ENCODE measurements at places on chromosomes 6 and 20.

- no peak for DNase-seq
Observed at GRCh38 chr6:149229096-149229495, 88.4 kb upstream of the TAB2 start.

GRCh38 chr6:70838907-70839285, 118.0 kb downstream of the B3GAT2 start:
- no peak for DNase-seq

DNA sequence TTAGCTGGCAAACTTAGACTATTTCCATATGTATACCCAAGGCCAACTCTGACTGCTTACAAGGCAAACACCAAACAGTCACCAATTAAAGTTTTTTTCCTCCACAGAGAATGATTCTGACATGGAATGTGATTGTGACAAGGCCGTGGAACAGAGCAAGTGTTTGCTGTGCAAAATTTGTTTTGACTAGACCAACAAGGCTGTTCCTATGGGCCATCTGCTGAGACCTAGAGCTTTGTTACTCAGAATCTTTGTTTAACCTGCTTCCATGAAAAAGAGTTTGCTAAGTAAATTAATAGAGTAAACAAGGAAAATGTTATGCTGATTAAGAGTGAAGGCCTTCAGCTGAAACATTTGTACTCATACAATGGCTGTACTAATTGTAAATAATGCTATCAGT, 51.6 kb upstream of the IMPG1 start:
- no peak for DNase-seq

DNA sequence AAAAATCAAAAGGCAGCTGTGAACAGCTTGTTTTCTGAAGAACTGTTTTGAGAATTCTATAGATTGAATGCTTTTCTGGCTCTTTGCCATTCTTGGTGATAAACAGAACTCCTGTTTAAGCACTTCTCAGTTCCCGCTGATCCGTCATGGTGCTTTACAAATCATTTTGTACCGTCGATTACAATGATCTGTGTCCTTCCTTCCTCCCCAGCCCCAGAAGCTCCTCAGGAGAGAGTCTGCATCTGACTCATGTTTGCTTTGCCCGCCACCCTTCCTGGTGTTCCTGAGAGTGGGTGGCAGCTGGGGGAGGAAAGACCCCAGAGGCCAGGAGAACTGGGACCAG, 538.6 kb upstream of the MARCKS start:
- no peak for DNase-seq

DNA sequence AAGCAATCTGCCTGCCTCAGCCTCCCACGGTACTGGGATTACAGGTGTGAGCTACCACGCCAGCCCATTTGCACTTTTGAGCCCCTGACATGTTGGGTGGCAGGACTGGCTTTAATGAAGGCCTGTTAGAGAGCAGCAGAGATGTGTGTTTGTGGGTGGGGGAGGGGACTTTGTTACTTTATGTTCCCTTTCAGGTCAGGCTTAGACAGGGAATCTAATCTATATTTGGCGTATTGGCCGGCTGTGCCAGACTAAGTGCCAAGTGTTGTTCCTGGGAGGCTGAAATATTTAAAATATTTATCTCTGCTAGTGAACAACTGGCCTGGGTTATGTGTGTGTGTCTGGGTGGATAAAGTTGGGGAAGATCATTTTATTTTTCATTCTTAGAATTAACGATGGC, 6.1 kb downstream of the GMPR start:
- no peak for DNase-seq

- DNase-seq, result no peak
Observed at GRCh38 chr6:111441678-111442243, 41.3 kb downstream of the REV3L start.

DNA sequence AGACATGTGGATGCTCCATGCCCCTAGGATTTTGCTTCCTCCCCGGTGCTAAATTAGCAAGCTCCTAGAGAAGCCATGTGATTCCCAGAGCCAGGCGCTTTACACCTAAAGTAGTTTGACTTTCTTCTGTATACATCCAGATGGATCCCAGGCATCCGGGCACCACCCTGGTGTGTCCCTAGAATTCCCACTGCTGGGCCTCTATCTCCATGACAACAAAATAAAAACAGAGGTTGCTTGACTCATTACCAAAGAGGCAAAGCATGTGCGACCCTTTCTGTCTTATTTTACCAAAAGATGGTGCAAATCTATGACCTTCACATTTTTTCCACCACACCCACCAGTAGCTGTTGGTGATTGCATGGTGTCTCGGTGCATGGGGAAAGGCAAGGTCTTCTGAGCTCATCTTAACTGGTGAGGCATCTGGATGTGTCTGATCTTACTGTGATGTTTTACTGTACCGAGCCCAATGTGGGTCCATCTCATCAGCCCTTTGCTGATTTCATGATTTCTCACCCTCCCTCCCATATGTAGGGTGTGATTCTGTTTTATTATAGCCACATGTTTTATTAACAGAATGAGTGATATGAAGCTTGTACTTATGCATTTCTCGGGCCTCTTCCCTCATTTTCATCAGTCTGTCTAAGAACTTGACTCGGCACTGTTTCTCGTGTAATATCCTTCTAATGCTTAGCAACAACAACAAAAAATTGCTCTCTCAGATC, 27.4 kb upstream of the VAPB start:
- DNase-seq, result no peak

DNA sequence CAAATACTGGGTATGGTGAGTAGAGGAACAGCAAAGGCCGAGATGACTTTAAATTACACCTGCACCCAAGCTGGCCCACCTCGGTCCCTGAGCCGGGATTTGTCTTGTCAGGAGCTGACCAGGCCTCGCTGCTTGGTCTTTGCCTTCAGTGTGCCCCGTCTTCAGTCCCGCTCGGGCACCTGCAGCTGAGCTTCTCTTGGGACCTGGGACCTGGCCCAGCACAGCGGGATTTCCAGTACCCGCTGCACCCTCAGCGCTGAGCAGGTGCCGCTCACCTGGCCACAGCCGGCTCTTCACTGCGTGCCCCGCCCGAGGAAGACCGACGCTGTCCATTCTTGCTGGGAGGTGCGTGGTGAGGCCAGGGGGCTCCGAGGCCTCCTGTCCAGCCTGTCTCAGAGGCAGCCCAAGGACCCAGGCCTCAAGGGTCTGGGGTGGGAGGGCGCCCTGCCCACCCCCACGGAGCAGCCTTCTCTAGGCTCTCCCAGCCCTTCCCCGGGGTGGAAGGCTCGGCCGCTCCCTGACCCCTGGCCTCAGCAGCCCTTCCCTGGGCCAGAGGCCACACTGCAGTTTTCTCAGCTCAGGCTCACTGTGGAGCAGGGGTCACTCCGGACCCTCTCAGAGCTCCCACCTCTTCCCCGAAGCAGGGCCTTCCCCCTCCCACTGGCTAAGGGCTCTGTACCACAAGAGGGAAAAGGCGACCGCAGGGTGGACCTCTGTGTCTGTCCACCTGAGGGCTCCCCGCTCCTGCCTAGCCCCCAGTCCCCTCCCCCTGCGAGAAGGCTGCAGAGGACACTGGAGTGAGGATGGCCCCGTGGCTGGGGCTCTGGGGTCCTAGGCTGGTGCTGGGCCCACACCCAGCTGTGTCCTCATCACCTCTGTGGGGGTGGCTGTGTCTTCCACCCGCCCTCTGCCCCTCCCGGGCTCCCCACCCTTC, 119.3 kb downstream of the RNASET2 start:
- no peak for DNase-seq

DNA sequence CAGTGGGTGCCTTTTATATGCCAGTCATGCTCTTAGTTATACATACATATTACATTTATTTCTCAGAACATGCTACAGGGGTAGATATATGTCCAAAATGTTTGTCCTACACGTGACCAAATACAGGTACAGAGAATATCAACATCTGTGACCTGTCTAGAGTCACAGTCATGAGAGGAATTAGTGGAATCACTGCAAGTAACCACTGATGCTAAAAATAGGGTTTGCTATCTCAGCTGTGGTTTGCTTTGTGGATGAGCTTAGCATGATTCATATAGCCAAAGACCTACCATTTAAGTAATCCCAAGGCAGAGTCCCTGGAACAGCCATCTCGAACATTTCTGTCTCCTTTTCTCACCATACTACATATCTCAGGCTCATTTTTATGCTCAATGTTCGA, 32.3 kb downstream of the GSTA3 start:
- no peak for DNase-seq

GRCh38 chr20:39775110-39775509, 813.0 kb downstream of the DHX35 start:
- peak; percentile 83 for DNase-seq

GRCh38 chr6:118586746-118587485, 38.8 kb downstream of the PLN start:
- no peak for DNase-seq

GRCh38 chr6:169907419-169908115, 156.1 kb downstream of the ERMARD start:
- no peak for DNase-seq

DNA sequence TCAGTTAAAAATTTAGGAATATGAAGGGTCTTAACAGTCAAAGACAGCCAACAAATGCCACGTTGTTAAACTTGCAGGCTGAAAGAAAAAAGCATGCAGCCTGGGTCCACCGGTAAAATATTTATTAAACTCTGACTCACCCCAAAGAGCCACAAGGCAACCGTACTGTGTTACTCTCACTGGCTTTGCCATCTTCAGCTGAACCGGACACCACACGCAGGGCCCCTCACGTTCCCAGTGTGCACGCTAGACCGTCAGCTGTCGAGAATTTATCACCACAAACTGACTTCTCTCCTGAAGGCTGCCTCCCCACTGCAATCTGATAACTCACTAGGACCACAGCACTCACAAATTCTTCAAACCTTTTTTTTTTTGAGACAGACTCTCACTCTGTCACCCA, 30.7 kb downstream of the HUS1B start:
- DNase-seq, result no peak

DNA sequence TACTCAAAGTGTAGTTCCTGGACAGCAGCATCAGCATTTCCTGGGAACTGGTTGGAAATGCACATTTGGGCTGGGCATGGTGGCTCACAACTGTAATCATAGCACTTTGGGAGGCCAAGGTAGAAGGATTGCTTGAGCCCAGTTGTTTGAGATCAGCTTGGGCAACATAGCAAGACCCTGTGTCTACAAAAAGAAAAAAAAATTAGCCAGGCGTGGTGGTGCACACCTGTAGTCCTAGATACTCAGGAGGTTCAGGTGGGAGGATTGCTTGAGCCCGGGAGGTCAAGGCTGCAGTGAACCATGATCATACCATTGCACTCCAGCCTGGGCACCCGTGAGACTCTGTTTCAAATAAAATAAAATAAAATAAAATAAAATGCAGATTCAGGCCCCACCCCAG, 156.2 kb downstream of the CDC5L start:
- no peak for DNase-seq

DNA sequence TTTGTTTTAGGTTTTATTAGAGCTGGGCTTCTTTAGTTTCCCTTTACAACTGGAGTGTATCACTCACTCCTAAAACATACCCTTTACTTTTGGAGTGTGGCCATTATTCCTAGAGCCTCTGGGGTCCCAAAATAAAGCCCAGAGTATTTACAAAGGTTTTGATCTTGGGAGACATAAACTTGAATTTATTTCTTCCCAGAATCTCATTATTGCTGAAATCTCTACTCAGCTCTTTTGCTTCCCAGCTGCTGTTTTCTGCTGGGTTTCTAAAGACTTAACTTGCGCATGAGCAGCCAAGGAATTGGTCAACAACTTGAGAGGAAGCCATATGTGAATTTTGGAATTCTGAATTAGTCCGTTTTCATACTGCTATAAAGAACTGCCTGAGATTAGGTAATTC, 94.5 kb upstream of the NRSN1 start:
- no peak for DNase-seq

DNA sequence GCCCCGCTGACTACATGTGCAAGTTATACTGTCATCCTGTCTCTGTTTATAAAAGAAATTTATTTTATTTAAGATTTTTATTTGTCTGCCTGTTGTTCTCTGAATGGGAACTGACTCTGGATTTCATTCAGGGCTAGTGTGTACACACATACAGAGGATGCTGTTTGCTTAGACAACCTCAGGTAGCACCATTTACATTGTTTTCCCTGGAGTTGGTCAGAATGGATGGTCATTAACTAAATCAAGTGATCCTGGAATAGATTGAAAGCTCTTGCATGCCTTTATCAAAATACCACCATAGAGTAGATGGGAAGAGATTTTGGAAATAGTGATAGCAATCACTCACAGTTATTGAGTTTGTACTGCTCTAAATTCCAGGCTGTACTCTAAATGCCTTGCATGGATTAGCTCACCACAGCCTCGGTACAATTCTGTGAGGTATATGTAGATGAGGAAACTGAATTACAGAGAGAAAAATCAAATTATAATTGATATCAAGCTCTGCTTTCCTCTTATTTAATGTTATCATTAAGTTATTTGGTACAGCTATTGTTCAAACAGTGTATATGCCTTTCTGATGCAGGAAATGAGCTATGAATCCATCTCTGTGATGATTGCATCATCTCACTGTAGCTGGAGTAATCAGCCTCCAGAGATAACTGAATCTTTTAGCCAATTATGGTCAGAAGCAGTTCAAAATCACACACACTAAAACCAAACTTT, 51.9 kb downstream of the RNF217 start:
- DNase-seq, result no peak

GRCh38 chr6:127392301-127392700, 48.9 kb upstream of the ECHDC1 start:
- DNase-seq, result no peak

DNA sequence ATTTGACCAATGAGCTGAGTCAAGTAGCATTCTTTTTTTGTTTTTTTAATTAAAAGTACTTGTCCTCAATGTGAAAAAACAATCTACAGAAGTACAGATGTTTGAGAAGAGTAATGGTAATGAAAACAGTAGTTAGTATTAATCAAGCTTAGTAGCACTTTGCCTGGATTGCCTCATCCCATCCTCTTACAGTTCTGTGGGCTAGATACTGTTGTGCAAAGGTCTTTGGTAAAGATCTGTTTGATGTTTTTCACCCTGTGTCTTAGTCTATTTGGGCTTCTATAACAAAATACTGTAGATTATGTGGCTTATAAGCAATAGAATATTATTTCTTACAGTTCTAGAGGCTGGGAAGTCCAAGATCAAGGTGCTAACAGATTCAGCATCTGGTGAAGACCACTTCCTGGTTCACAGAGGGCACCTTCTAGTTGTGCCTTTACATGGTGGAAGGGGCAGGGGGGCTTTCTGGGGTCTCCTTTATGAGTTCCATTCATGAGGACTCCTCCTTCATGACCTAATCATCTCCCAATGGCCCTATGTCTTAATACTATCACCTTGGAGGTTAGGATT, 84.3 kb downstream of the SHLD1 start:
- DNase-seq, result no peak

GRCh38 chr6:72650081-72650745, 28.3 kb downstream of the KCNQ5 start:
- DNase-seq, result no peak

DNA sequence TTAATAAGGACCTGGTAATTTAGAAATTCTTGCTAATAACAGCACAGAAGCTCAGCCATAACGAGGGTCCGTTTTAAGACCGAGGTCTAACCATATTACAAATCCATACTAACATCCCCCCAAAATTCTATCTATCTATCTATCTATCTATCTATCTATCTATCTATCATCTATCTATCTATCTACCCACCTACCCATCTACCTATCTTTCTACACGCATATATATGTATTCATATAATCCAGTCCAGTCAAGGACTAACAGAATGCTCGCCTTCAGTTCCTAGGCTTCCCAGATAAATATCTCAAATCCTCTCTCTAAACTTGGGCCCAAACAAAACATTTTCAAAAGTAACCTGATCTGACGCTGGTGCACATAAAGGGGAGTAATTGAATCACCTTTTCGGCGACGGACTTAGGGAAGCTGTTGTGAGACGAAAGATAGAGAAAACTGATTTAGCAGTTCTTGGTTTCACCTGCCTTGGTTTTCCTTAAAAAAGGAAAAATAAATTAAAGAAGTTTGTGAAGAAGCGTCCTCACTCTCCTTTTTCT, 14.5 kb downstream of the HMGN4 start:
- no peak for DNase-seq

- no peak for DNase-seq
Observed at GRCh38 chr20:15654208-15654649, 919.0 kb downstream of the KIF16B start.

All from T1000 (cell line).